ENCODE measurements at places on chromosomes 2 and 18.

GRCh38 chr2:201880579-201880978, 74.2 kb downstream of the CDK15 start:
- no peak for DNase-seq

DNA sequence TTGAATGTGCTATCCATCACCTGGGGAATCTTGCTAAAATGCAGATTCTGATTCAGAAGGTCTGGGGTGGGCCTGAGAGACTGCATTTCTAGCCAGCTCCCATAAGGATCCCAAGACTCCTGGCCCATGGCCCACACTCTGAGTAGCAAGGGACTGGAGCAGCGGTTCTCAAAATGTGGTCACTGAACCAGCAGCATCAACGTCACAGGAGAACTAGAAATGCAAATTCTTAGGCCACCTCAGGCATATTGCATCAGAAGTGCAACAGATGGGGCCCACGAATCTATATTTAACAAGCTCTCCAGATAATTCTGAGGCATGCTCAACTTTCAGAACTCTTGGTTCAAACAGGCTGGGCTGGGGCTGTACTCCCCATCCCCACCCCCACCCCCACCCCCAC, 74.6 kb downstream of the DHRS9 start:
- no peak for DNase-seq

GRCh38 chr18:78753240-78753639, 226.4 kb upstream of the SALL3 start:
- DNase-seq: no peak

GRCh38 chr2:145090841-145091761, 571.2 kb upstream of the ZEB2 start:
- no peak for DNase-seq

- DNase-seq: no peak
These were observed 5.7 kb upstream of the YPEL5 start for GRCh38 chr2:30141136-30141535.

DNA sequence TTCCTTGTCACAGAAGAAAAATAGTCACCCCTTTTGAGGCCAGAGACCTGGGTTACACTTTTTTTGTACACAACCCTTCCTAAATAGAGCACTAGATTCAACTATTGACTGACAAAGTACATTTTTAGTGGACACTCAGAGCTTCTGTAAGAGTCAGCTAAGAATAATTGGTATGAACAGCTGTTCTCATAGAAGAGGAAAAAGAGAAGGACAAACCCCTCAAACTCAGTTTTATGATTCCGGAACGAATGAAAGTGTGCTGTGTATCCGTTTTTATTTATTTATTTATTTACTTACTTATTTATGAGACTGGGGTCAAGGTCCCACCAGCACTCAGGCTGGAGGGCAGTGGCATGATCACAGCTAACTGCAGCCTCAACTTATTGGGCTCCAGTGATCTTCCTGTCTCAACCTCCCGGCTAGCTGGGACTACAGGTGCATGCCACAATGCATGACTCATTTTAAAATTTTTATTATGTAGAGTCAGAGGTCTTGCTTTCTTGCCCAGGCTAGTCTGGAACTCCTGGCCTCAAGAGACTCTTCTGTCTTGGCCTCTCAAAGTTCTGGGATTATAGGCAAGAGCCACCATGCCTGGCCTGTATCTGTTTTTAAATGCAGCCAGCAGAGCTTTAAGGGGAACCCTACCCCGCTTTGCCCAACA, 36.0 kb upstream of the FZD5 start:
- DNase-seq: no peak

DNA sequence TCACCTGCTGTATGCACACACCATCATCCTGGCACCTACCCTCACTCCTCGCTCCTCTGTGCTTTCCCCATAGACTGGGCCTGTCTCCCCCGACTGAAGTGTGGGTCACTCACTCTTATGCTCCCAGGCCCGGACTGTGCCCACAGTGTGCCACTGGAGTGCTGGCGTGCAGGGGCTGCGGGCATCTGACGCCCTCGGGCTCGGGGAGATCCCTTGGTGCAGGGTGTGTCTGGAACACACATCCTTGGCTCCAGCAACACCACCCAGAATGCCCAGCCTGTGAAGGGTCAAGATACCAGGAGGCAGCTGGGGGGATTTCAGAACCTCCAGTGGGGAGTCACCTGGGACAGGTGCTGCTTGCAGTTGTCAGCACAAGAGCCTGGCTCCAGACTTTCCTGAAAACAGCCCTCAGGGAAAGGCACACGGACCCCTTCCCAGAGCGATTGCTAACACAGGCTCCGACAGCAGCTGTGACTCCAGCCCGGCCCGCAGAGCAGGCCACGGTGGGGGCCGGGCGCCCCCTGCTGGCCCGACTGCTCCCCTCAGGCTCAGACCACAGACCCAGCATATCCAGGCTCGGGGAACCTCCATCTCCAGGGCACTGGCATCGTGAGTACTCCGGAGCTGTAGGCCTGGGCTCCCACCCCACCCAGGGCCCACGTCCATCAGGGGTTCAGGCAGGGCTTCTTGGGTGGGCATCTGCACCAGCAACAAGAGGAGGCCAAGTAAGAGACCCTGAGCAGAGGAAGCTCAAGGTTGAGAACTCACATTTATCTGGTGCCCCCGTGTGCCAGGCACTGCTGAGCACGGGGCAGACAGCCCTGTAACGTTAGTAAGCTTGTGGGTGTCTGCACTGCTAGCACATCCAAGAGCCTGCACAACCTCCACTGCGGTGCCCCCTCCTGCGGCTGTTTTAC, 8.6 kb downstream of the HS1BP3 start:
- DNase-seq: peak; percentile 67

- DNase-seq: no peak
These were observed 24.1 kb downstream of the EPB41L3 start for GRCh38 chr18:5519448-5520298.

GRCh38 chr2:3703236-3703756, at the start of gene DCDC2C:
Gene DCDC2C, plus strand, starts transcription at chr2:3703575. Its CDS starts 177 bp downstream, at chr2:3703752.
- DNase-seq: no peak

GRCh38 chr18:71450257-71450656, 1093.9 kb downstream of the CBLN2 start:
- no peak for DNase-seq

DNA sequence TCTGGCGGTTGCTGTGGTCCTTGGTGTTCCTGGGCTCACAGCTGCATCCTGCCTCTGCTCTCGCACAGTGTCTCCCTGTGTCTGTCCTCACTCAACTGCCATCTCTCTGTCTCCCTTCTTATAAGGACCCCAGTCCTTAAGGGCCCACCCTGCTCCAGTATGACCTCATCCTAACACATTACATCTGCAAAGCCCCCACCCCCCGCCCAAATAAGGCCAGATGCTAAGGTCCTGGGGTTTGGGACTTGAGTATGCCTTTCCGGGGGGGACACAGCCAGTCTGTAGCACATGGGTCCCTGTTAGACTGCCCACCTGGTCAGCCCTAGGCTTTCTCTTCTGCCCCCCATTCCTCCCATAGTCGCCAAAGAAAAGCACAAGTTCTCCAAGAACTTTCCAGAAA, 40.7 kb downstream of the FER1L5 start:
- no peak for DNase-seq

DNA sequence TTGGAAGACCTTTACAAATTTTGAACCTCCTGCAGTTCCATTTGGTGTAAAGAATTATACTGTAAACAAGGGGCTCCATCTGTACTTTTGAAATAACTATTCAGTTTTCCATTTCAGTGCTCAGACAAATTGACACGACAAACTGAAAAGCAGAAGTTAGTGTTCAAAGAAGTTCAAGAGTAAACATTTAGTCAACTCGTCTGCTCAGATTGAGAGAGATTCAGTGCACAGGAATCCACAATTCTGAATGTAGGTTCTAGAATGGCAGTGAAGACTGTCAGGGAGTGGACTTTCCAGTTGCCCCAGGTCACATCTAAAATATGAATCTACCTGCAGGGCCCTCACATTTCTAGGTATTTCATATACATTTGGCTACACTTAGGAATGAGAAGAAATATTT, 322.3 kb upstream of the TCF4 start:
- no peak for DNase-seq

- no peak for DNase-seq
These were observed 48.1 kb upstream of the RPL31 start for GRCh38 chr2:100954044-100954420.

GRCh38 chr2:188969236-188969635, 4.9 kb upstream of the COL3A1 start:
- no peak for DNase-seq

DNA sequence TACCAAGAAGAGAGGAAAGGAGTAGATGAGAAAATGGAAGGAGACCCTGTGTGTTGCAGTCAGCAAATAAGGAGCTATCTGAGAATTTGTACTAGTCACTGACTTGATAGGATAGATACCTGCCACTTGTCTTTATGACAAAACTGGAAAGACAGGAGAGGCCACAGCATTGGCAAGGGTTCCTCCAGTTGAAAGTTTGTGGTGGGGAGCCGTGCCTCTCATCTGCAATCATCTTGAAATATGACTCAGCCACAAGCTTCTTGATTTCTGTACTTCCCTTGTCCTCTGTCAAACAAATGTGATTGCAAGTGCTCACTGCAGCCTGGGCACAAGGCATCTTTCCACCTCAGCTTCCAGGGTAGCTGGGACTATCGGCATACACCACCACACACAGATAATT, 99.1 kb downstream of the GREB1L start:
- DNase-seq: no peak

DNA sequence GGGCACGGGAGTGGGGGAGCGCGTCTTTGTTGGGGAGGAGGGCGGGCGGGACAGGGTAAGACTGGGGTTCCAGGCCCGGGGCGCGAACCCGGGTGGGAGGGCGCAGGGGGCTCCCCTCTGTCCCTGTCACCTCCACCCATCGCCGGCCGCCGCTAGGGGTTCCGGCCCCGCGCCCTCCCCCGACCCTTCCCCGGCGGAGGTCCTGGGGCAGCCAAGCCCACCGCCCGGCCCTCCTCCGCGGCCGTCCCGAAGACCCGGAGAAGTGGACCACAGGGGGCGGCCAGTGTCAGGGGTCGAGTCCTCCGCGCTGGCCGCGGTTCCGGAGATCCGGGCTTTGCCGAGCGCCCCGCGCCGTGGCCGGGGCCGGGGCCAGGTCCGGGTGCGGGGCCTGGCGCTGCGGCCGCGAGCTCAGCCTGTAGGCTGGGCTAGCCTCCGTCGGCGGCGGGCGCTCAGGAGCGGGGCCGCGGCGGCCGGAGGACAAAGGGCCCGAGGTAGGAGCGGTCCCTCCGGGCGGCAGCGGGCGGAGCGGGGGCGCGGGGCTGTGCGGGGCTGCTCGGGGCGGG, 16.6 kb upstream of the E2F6 start:
- DNase-seq: no peak

DNA sequence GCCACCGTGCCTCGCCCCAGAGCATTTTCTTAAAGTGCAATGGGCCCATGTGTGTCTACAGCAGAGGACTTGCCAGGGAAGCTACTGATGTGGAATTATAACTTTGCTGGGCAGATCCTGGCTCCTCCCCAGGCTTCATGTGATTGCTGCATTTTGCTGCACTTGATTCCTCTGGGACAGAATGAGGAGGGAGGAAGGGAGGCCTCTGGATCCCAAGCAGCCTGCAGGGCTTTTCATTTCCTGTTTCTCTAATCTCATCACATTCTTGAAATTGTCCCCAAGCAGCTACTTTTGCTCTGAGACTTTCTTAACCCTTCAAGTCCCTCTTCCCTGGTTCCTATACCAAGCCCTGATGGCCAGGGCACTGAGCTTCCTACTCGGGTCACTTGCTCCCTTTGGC, 134.4 kb upstream of the SEC11C start:
- no peak for DNase-seq

DNA sequence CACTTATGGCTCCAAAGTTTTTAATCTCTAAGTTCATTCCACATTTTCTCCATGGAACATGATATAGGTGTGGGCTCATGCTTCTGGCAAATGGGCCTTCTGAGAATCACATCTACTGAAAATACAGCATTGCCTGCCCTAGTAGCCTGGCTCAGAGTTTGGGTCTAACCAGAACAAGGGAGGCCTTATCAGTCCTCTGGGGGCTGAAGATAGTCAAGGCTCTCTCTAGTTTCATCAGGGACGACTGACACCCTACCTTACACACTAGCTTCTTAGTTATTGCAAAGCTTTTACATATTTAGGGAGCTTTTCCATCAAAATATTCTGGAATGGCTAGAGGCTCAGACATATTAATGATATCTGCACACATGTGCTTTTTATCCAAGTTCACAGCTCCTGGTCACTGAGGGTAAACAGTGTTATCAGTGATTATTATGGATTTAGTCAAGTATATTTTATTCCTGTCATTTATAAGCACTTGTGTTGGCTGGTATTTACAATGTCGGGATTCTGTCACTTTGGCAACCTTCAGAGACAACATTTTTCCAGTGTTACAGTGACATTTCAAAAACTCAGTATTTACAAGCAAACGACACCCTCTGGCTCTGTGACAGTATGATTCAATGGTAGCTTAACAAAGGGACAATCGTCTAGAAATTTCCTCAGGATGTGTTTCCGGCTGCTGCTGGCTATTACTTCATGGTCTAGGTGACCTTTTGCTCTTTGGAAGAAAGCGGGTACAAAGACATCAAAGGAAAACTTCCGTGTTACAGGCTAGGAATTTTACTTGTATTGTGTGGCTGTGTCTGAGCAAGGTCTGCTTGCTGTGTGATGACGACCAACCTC, 200.6 kb downstream of the TCF4 start:
- no peak for DNase-seq

DNA sequence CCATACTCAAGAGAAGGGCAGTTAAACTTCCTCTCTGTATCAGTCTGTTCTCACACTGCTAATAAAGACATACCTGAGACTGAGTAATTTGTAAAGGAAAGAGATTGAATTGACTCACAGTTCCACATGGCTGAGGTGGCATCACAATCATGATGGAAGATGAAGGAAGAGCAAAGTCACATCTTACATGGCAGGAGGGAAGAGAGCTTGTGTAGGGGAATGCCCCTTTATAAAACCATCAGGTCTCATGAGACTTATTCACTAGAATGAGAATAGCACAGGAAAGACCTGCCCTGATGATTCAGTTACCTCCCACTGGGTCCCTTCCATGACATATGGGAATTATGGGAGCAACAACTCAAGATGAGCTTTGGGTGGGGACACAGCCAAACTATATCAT, 1.4 kb upstream of the IL36B start:
- no peak for DNase-seq

GRCh38 chr2:31707992-31708391, 127.3 kb upstream of the SRD5A2 start:
- no peak for DNase-seq

GRCh38 chr2:129755786-129756185, 223.7 kb upstream of the RAB6C start:
- no peak for DNase-seq

DNA sequence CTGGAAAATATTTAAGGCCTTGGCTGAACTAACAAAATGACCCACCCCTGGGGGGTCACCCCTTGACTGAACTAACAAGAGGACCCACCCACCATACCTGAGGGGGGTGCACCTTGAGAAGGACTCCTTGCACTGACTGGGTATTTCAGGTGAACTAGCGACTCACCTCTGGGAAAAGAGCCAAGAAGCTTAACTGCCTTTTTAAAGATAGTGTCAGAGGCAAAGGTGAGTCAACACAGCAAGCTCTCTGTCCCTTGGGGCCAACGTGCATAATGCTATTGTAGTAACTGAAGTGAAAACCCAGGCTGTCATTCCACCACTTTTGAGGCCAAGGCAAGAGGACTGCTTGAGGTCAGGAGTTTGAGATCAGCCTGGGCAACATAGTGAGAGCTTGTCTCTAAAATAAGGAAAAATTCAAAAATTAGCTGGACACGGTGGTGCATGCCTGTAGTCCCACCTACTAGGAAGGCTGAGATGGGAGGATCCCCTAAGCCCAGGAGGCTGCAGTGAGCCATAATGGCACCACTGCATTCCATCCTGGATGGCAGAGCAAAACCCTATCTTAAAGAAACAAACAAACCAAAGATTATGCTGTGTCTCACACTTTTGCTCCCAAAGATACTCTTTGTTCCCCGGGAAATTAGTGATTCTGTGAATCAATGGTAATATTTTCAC, 36.4 kb upstream of the ZCCHC2 start:
- no peak for DNase-seq

All from CD4-positive, alpha-beta T cell treated with Interleukin-15 for 4 hours (primary cell).